Stromal cell of bone marrow (primary cell): ENCODE measurements at places on chromosomes 1 and 21.

DNA sequence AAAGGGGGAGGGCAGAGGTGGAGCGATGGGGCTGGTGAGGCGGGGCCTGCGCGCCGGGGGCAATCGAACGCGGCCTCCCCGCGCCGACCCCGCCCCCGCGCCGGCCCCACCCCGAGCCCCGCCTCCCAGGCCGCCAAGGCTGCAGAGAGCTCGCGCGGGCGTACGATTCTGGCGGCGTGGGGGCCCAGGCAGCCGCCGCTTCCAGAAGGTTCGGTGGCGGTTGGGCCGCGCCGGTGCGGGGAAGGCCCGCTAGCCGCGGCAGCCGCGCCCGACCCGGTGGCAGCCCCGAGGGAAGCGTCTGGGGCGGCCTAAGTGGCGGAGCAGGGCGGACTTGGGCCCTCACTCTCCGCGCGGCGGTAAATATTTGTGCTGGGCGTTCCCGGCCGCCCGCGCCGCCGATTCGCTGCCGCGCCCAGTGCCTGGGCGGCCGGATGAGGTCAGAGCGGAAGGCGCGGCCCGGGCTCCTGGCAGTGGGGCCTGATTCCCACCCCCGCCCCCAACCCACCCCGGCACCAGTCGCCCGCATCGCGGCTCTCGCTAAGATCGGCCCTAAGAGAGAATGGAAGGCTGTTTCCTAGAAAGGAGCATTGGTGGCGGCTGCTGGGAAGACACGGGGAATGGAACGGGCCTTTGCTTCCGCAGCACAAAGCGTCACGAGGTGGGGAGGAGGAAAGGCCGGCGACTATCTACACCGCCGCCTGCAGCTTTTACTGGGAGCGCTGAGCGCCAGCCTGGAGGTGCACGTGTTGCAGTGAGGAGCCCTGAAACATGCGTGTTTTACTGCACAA, at the start of gene ACOT7:
Gene ACOT7 (minus strand): TSS at position 368 of the 788 bp plus-strand sequence. CDS start 368 bp downstream, outside the sequence.
- DNase-seq: peak; percentile 77

- no peak for DNase-seq
Observed at GRCh38 chr1:230243583-230244353, 176.7 kb downstream of the GALNT2 start.

- no peak for DNase-seq
Observed at GRCh38 chr1:245084551-245084950, 70.2 kb upstream of the KIF26B start.

- DNase-seq: no peak
Observed at GRCh38 chr21:33872881-33873515, 42.6 kb downstream of the ATP5PO start.

GRCh38 chr1:187110351-187110750, 281.6 kb downstream of the PLA2G4A start:
- no peak for DNase-seq

DNA sequence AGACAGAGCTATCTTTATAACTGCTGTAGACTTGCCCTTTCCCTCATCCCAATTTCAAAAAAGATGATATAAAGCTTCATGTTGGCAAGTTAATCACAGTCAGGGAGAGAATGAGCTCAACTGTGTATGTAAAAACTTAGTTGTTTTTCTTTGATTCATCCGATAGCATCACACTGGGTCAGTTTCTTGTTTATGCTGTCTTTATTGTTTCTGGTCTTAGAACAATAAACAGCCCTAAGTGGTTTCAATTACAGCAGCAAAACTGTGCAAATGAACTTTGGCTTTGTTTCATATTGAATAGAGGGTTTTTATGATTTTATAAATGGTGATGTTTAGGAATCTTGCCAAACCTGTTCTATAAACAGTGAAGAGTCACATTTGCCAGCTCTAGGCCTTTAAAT, 423.8 kb upstream of the CXADR start:
- no peak for DNase-seq

- no peak for DNase-seq
Observed at GRCh38 chr1:66450043-66450514, 83.9 kb upstream of the SGIP1 start.

GRCh38 chr1:35097224-35097623, 18.0 kb downstream of the ZMYM1 start:
- DNase-seq: no peak
